A549 treated with Hydrocortisone at 1 μM for 4 hours (cell line): ENCODE measurements at places on chromosomes 1 and 21. TPM values are rescaled to one million over a fixed set of nuclear protein-coding genes. Genes with fewer than 3 reads are reported as not detected.

KIAA1614 gene
- total RNA-seq: 0.74 to 1.2 TPM (median 0.96 TPM) in 5 replicates

VANGL2 gene
- total RNA-seq: 0.55 to 1.0 TPM (median 0.76 TPM) in 5 replicates

CNTN2 gene
- 0.02 to 0.05 TPM in 2 of 5 replicates, not detected in the others for total RNA-seq

PRXL2B gene
- total RNA-seq: 19.7 to 25.6 TPM (median 21.2 TPM) in 5 replicates

EXTL2 gene
- total RNA-seq: 6.0 to 8.3 TPM (median 7.3 TPM) in 5 replicates

EXO1 gene
- 20.0 to 29.8 TPM (median 22.7 TPM) in 5 replicates for total RNA-seq

HP1BP3 gene
- total RNA-seq: 100 to 166 TPM (median 118 TPM) in 5 replicates

GPR161 gene
- 10.6 to 19.0 TPM (median 15.0 TPM) in 5 replicates for total RNA-seq

HPCAL4 gene
- 0.14 to 0.39 TPM (median 0.22 TPM) in 5 replicates for total RNA-seq

TMEM269 gene
- total RNA-seq: 0.03 to 0.15 TPM (median 0.09 TPM) in 5 replicates

AGMAT gene
- 6.1 to 7.4 TPM (median 7.3 TPM) in 5 replicates for total RNA-seq

FBXO28 gene
- 24.0 to 31.7 TPM (median 27.3 TPM) in 5 replicates for total RNA-seq

SH2D5 gene
- total RNA-seq: 12.1 to 17.9 TPM (median 15.3 TPM) in 5 replicates

TTC39A gene
- total RNA-seq: 1.4 to 2.7 TPM (median 1.7 TPM) in 5 replicates

PTPN7 gene
- total RNA-seq: not detected in 5 replicates

C1orf185 gene
- not detected in 5 replicates for total RNA-seq

RXFP4 gene
- not detected in 5 replicates for total RNA-seq

SPRR2D gene
- 0.18 TPM in 1 of 5 replicates, not detected in the others for total RNA-seq

MAGI3 gene
- total RNA-seq: 3.2 to 4.2 TPM (median 4.0 TPM) in 5 replicates

TENT5C gene
- 0.05 to 0.17 TPM (median 0.08 TPM) in 5 replicates for total RNA-seq

INAVA gene
- 39.8 to 52.8 TPM (median 45.0 TPM) in 5 replicates for total RNA-seq

LCE1E gene
- 0.08 to 0.17 TPM (median 0.12 TPM) in 3 of 5 replicates, not detected in the others for total RNA-seq

TCEA3 gene
- 0.38 to 0.61 TPM (median 0.41 TPM) in 5 replicates for total RNA-seq

SARS1 gene
- total RNA-seq: 91.7 to 110 TPM (median 92.5 TPM) in 5 replicates

ECM1 gene
- 1.4 to 2.0 TPM (median 1.8 TPM) in 5 replicates for total RNA-seq

GJA8 gene
- not detected in 5 replicates for total RNA-seq

OR2G2 gene
- not detected in 5 replicates for total RNA-seq

PLA2G4A gene
- total RNA-seq: 7.6 to 11.2 TPM (median 9.6 TPM) in 5 replicates

PDXK gene
- 229 to 359 TPM (median 320 TPM) in 5 replicates for total RNA-seq

VHLL gene
- total RNA-seq: not detected in 5 replicates

NR1I3 gene
- total RNA-seq: not detected in 5 replicates

CADM3 gene
- total RNA-seq: 0.02 to 0.15 TPM (median 0.08 TPM) in 5 replicates

CRYZL1 gene
- 12.2 to 16.9 TPM (median 13.4 TPM) in 5 replicates for total RNA-seq

RGS18 gene
- not detected in 5 replicates for total RNA-seq

SNRNP40 gene
- 36.5 to 43.5 TPM (median 42.1 TPM) in 5 replicates for total RNA-seq

CFAP74 gene
- total RNA-seq: 0.15 TPM in 1 of 5 replicates, not detected in the others

MYOM3 gene
- total RNA-seq: 6.3 to 8.4 TPM (median 6.7 TPM) in 5 replicates

SLC22A15 gene
- 0.57 to 1.0 TPM (median 0.71 TPM) in 5 replicates for total RNA-seq

SAMD13 gene
- total RNA-seq: 0.25 to 0.91 TPM (median 0.54 TPM) in 5 replicates
